ENCODE measurements at places on chromosomes 1 and 21.

- DNase-seq, result no peak
Measured at GRCh38 chr1:48016515-48016914, 19.3 kb upstream of the TRABD2B start.

DNA sequence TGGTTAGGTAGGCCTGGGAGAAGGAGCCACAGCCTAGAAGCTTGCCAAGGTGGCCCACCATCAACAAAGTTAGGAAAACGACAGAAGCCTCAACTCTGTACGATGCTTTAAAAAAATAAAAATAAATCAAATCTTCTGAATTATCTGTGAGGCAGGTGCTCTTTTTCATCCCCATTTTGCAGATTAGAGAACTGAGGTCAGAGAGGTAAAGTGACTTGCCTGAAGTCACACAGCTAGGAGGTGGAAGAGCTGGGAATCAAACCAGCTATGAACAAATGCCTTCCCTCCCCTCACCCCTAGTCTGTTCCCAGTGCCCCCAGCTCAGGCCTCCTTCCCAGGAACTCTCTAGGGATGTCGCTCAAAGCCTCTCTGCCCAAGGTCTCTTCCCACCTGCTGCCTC lies 30.4 kb downstream of the EPHA2 start:
- no peak for DNase-seq

GRCh38 chr1:167086033-167086432 lies 4.1 kb downstream of the GPA33 start:
- no peak for DNase-seq

- no peak for DNase-seq
Measured at GRCh38 chr1:87794788-87795614, 466.3 kb downstream of the LMO4 start.

DNA sequence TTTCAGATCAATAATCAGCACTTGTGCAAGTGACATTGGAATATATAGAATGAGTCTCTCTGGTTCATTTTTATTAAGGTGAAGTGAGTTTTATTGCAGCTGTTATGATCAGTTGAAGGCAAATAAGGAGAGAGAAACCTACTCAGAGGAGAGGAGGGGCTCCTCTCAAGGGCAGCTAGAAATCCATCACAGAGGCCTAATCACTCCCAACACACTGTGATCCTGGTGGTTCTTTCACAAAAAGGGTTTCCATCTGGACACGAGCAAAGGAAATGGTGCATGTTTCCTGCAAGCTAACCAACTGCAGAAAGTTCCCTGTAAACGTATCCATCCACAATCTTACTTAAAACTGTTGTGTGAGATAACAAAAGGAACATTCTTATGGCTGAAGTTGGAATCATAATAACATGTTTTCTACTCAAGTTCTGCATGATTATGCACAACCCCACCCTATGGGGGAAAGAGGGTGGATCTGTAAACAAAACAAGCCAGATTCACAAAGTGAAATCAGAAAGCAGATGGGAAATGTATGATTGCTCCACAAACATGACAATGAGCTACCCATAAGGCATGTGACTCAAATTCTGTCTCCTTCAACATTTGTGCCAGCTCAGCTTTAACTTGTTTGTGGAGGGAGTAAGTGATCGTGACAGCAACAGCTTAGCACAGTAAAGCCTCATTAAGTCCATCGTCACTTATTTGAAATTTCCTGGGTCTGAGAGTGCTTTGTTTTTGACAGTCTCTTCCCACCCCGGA lies 141.2 kb upstream of the ST6GALNAC5 start:
- DNase-seq, result no peak

Data from NCI-H2029 (cell line).